HT1080 (cell line): ENCODE measurements at places on chromosomes 1 and 21. TPM values are rescaled to one million over a fixed set of nuclear protein-coding genes. Genes with fewer than 3 reads are reported as not detected.

HES2 gene
- total RNA-seq: 0.08 and 0.13 TPM in 2 replicates

AMY2A gene
- total RNA-seq: not detected in 2 replicates

PTPN22 gene
- 8.8 and 10.9 TPM in 2 replicates for total RNA-seq

AQP10 gene
- total RNA-seq: not detected in 2 replicates

UBR4 gene
- 73.7 and 90.5 TPM in 2 replicates for total RNA-seq

GLMN gene
- 13.7 and 14.4 TPM in 2 replicates for total RNA-seq

NR1I3 gene
- total RNA-seq: not detected in 2 replicates

OPTC gene
- not detected in 2 replicates for total RNA-seq

CIART gene
- 3.2 and 5.7 TPM in 2 replicates for total RNA-seq

ZMPSTE24 gene
- 46.8 and 55.7 TPM in 2 replicates for total RNA-seq

CHIT1 gene
- not detected in 2 replicates for total RNA-seq

BCAN gene
- 0.03 TPM in 1 of 2 replicates, not detected in the other for total RNA-seq

ASCL5 gene
- not detected in 2 replicates for total RNA-seq

ADGRL2 gene
- total RNA-seq: 21.6 and 27.2 TPM in 2 replicates

PLEKHN1 gene
- 2.5 and 3.3 TPM in 2 replicates for total RNA-seq

ZSWIM5 gene
- 0.03 TPM in 1 of 2 replicates, not detected in the other for total RNA-seq

RSPH1 gene
- total RNA-seq: not detected in 2 replicates

DLGAP3 gene
- 0.05 and 0.13 TPM in 2 replicates for total RNA-seq

CCDC24 gene
- 8.4 and 9.6 TPM in 2 replicates for total RNA-seq
